LoVo (cell line): ENCODE measurements at places on chromosomes 7 and 10.

DNA sequence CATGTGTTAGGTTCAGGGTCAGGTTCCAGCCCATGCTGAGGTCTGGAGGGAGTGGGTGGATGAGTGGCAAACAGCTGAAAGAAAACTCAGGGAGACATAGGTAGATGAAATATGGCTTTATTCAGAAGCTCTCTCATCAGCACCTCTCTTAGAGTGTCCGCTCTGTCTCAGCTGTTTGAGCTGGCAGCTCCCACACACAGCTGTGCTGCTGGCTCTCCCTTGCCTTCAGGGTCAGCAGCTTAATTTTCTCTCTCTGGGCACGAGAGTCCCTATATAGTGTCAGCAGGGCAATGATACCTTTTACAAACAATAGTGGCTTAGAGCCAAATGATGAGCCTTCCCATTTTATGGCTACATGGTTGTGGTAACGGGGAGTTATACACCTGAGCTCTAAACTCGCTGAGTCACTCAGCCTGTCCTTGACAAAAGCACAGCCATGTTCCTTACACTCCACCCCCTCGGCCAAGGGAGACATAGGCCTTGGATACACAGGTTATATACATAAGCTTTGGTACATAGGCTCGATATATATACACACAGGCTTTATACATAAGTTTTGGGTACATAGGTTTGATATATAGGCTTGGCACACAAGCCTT lies 10.4 kb downstream of the RNF133 start:
- no peak for DNase-seq

GRCh38 chr7:131109759-131110296 lies 217.8 kb upstream of the MKLN1 start:
- peak; percentile 73 for DNase-seq

GRCh38 chr10:34801097-34801733 lies 13.9 kb downstream of the PARD3 start:
- no peak for DNase-seq

- DNase-seq, result no peak
These were observed 134.7 kb upstream of the AKR1E2 start for GRCh38 chr10:4691301-4691700.

DNA sequence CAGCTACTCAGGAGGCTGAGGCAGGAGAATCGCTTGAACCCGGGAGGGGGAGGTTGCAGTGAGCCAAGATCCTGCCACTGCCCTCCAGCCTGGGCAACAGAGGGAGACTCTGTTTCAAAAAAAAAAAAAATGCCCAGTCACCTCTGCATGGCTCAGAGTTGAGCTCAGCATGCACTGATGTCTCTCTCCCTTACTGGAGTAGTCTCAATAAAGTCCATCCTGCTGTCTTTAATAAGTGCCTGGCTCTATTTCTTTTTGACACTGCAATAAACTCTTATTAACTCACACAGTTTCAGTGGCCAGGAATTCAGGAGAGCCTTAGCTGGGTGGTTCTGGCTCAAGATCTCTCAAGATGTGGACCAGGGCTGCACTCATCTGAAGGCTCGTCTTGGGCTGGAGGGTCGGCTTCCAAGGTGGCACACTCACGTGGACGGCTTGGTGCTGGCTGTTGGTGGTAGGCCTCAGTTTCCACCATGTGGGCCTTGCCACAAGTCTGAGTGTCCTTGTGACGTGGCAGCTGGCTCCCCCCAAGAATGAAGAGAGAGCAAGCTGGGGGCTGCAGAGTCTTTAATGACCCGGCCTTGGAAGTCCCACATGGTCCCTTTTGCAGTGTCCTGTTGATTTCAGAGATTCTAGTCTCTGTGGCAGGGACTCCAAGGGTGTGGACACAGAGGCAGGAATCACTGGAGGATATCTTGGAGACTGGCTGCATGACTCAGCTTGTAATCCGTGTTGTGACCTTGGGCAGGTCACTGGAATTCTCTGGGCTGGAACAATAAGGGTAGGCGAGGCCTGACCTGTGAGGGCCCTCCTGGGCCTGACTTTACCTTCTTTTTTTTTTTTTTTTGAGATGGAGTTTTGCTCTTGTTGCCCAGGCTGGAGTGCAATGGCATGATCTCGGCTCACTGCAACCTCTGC lies 85.9 kb upstream of the KMT2C start:
- DNase-seq, result peak; percentile 77

DNA sequence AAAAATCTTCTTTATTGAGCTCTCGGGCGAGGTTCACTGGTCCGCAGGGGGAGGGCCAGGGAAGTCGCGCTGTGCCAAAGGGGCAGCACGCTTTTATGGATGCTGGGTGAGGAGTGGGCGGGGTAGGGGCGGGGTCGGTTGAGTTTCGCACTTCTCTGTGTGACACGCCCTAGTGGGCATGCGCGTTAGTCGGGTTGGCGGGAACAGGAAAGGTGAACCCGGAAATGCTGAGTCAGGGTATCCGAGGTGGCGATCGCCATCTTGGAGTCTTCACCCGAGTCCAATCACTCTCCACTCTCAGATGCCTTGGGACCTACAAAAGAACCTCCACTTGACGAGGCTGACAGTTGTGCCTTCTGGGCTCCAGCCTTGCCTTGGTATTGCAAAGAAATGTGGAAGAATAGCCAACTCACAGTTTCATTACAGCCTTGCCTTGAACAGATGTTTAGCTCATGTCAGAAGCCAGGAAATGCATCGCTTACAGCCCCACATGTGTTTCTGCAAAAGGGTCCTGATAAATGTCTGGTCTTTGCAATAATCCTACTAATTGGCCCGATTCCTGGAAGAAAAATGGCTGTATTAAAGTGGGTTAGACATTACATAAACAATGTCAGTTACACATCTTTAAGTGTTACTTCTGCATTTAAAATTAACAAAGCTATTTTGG lies 64.1 kb downstream of the AHR start:
- DNase-seq, result no peak

GRCh38 chr7:93228302-93228701 lies 2.0 kb upstream of the HEPACAM2 start:
- peak; percentile 85 for DNase-seq

DNA sequence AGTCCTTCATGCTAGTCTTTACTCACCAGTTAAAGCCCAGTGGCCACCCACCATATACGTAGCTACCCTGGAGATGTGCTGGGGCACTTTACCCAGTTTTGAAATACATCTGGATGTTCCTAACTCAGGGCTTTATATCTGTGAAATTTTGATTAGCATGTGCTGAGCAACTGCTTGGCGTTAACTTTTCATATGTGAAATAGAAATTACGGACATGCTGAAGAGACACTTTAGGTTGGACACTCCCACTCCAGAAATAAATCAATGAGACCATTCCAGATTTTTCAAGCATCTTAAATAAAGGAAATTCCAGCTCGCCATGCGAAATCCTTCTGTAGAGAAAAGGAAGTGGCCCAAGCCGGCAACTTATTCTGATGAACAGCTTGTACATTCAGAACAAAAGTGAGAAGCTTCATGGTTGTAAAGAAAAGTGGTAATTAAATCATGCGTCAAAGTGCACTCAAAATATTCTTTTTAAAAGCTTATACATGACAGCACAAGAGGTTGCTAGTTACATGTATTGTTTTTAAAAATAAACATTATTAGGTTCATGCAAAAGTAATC lies 153.5 kb upstream of the ITGB1 start:
- DNase-seq, result no peak

DNA sequence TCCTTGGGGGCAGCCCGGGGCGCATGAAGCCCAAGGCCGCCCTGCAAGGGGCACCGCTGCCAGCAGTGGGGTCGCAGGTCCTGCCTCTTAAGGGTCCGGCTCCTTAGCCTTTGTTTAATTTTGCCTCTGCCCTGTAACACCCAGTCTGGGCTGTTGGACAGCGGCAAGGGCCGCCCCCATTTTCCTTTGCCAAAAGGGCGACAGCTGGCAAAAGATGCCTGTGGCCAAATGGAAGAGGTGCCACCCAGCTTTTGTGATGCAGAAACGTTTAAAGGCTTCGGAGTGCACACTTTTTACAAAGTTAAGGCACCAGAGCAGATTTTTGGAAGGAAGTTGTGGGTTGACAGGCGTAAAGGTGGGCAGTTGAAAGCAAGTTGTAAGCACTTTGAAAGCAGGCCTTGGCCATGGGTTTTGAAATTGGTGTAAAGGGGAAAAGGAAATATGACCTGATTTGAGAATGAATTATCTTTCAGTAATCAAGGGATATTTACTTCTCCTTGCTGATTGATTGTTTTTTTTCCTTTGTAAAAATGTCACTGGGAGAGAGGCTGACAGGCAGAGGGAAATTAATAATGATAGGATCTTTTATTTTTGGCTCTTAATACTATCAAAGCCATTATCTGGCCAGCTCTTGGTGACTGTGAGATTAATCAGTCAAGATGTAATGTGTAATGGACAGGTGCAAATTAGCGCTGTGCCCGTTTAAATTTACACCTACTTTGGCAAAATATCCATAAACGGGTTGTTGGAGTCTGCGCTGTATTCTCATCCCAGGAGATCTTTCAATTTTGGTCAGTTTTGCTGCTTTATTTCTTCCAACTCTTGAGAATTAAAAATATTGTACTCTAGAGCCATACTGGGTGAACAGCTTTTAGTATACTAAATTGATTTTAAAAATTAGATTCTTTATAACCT lies 1.2 kb downstream of the CASD1 start:
- peak; percentile 47 for DNase-seq

- no peak for DNase-seq
These were observed 547.5 kb upstream of the LRRTM3 start for GRCh38 chr10:66378117-66378876.

DNA sequence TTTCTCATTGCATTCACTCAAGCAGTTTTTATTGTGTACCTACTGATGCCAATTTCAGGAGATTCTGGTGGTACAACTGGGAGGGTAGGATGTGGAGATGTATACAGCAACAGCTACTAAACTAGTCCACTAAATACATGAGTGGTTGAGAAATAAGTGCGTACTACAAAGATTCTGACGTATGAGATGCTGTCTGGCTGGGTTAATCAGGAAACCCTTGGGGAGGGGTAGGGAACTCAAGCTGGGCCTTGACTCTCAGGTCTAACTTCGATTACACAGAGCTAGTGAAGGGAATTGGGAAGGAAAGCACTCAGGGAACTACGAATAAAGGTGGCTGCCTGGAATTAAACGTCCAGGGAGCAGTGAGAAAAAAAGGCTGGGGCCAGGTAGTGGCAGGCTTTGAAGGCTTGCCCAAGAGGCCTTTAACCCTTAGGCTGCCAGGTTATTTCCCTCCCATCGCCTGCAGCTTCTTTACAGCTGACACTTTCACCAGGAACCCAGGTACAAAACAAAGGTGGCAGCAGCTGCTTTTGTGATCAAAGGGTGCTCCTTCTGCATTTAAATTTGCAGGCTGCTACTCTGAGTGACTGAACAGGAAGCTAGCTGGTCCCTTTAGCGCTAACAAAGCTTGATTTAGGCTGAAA lies 3.2 kb downstream of the MMS19 start:
- DNase-seq, result no peak
